ENCODE measurements at places on chromosomes 12 and 14. TPM values are rescaled to one million over a fixed set of nuclear protein-coding genes. Genes with fewer than 3 reads are reported as not detected.
A peak's percentile ranks its signal among the peaks of the same experiment; 100 is the strongest.

- peaks cover 12% of the 10 kb centered on the region for H3K4me1 ChIP-seq
- no peak overlapping the region for H3K4me3 ChIP-seq
- peaks cover 46% of the 10 kb centered on the region for H3K36me3 ChIP-seq
- no peaks in the 10 kb centered on the region for H3K27me3 ChIP-seq
Observed at GRCh38 chr14:104717646-104718045, 6.4 kb upstream of the ADSS1 start.

GRCh38 chr12:45282411-45282810, 66.5 kb downstream of the ANO6 start:
- no peaks in the 10 kb centered on the region for H3K36me3 ChIP-seq
- H3K27ac ChIP-seq = peak overlapping the region; percentile 65
- H3K4me1 ChIP-seq = peaks cover 6% of the 10 kb centered on the region
- H3K4me3 ChIP-seq = no peak overlapping the region

MYH6 gene
- total RNA-seq = not detected

DNA sequence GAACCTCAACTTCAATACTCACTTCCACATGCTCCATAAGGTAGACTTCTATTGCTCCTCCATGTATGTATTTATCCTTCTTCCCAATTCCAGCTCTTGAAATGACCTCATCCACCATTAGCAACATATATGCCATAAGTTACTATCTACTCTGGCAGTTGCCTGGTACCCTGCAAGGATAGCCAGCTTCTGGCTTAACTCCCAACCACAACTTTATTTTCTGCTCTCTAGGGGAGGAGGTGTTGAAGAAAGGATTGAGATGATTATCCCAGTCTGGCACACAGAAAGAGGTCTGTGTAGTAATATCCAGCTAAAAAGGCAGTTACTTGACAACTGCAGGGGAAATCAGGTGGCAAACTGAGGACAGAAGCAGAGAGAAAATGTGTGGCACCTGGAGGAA, 71.5 kb upstream of the MDM1 start:
- peaks cover 15% of the 10 kb centered on the region for H3K4me1 ChIP-seq
- H3K36me3 ChIP-seq = no peaks in the 10 kb centered on the region
- no peak for DNase-seq
- H3K27me3 ChIP-seq = no peaks in the 10 kb centered on the region
- H3K4me3 ChIP-seq = no peak overlapping the region
- no peak overlapping the region for H3K27ac ChIP-seq

GRCh38 chr14:94174604-94175010, 485 bp downstream of the PPP4R4 start:
- peak overlapping the region; percentile 84 for H3K4me3 ChIP-seq
- H3K36me3 ChIP-seq = no peaks in the 10 kb centered on the region
- no peaks in the 10 kb centered on the region for H3K27me3 ChIP-seq
- H3K4me1 ChIP-seq = peaks cover 3% of the 10 kb centered on the region
- H3K27ac ChIP-seq = no peak overlapping the region

ADGRD1 gene
- total RNA-seq = 46.9 TPM
